IPS-NIHi11 (cell line): ENCODE measurements at places on chromosomes 2 and 18.

DNA sequence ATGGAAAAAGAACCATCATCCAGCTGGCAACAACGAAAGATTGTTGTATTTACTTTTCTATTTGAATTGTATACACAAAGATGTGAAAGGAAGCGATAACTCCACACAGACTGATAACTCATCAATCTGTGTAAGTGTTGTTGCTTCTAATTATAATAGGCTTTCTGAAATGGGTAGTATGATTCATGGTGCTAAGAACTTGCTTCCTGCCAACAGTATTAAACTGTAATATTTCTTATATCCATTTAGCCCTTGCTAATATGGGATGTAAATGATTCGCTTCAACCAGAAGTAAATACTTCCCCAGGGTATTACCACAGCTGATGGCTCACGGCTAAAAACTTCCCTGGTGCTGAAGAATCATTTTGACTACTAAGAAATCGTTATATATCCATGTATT lies 70.2 kb downstream of the TMEM163 start:
- no peak for DNase-seq

DNA sequence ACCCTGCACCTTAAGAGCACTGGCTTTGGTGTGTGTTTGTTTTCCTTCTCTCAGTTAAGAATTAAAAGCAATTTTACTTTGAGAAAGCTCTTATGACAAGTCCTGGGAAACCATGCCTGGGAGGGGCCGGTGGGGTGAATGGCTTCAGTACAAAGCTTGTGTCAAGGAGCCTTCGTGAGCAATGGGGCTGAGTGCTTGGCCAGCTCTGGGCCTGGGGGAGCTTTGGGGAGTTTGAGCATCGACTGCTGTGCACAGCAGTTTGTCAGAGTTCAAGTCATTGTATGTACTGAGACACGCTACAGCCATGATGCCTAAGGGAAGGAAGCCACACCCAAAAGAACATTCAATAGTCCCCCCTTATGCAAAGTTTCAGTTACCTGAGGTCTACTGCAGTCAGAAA lies 75.8 kb downstream of the ARHGEF4 start:
- no peak for DNase-seq

- DNase-seq: no peak
Measured at GRCh38 chr18:39699340-39699964, 2133.9 kb upstream of the CELF4 start.

DNA sequence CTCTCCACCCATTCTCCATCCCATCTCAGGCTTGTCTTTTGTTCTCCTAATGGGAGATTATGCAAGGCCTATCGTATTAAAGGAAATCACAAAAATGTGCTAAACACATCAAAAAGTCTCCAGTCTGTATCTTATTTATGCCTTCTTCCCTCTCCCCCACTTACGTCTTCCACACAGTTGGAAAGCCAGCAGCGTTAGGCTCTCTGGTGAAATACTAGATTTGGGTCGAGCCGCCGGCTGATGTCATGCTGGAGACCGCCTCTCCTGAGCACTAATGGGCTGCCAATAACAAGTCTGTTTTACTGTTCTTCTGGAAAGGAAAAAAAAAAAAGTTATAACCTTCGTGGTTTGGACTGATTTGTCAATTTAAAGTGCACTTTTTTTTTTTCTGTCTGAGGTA lies 182.7 kb upstream of the SIX2 start:
- DNase-seq: no peak

GRCh38 chr2:213551526-213551925 lies 267.3 kb downstream of the SPAG16 start:
- no peak for DNase-seq

- peak; percentile 84 for DNase-seq
Measured at GRCh38 chr2:238240757-238241711, 1.2 kb upstream of the HES6 start.

- DNase-seq: no peak
Measured at GRCh38 chr2:26243470-26244308, 743 bp downstream of the HADHA start.

DNA sequence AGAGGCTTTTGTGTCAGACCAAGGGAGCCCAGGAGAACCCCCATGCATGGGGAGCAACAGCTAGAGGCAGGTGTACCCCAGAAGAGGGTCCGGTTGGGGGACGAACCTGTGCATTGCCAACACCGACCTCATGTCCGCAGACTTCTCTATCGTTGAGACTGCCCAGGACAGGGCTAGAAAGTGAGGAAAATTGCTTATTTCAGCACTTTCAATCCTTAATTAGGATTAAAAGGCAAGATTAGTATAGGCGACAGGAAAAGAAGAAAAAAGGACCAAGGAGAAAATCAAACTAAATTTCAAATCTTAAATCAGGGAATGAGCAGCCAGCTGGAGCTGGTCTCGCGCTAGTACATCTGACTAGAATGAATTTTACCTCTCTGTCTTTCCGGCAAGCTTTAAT lies 438.9 kb upstream of the SOX11 start:
- DNase-seq: no peak

GRCh38 chr2:236165842-236166795 lies 2.1 kb downstream of the GBX2 start:
- no peak for DNase-seq

DNA sequence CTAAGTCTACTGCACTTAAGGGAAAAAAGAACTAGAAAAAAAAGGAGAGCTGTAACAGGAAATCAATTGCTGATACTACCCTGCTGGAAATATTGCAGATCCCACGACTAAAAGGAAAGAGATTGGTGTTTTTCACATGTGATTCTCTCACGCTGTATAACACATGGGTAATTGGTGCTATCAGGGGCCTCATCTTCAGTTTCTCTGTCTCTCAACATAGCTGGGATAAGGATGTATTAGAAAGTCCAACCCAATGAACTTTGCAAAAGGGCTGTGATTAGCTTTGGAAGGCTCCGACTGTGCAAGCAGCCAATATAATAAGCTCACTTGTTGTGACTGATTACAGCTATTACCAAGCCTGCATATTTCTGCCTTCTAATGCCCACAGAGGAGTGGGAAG lies 133.4 kb downstream of the NRP2 start:
- no peak for DNase-seq

GRCh38 chr2:61247204-61247812 lies 85.3 kb downstream of the C2orf74 start:
- DNase-seq: no peak

DNA sequence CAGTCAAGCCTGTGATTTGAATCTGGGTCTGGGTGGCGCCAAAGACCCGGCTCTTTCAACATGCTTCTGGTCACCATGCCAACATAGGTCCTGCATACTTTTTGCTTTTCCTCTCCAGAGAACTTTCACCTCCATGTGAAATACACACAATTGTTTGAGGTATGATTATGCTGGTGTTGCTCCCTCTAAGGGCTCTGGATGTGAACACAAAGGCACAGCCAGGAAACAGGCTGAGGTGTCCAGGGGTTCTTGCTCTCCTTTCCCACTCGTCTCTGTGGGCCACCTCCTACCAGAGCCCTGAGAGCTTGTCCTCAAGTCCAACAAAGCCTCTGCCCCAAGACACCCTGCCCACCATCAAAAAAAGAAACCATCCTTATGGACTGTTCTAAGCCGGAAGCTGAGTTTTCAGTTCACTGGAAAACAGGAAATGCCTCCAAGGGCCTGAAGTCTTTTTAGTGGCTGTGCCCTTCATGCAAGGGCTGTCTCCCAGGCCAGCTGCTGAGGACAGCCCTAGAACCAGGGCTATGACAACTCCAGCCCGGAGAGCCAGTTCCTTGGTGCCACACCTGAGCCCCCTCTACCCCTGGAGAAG lies 100.2 kb upstream of the EPAS1 start:
- no peak for DNase-seq

- no peak for DNase-seq
Measured at GRCh38 chr2:85476624-85477023, 58.1 kb downstream of the SH2D6 start.

DNA sequence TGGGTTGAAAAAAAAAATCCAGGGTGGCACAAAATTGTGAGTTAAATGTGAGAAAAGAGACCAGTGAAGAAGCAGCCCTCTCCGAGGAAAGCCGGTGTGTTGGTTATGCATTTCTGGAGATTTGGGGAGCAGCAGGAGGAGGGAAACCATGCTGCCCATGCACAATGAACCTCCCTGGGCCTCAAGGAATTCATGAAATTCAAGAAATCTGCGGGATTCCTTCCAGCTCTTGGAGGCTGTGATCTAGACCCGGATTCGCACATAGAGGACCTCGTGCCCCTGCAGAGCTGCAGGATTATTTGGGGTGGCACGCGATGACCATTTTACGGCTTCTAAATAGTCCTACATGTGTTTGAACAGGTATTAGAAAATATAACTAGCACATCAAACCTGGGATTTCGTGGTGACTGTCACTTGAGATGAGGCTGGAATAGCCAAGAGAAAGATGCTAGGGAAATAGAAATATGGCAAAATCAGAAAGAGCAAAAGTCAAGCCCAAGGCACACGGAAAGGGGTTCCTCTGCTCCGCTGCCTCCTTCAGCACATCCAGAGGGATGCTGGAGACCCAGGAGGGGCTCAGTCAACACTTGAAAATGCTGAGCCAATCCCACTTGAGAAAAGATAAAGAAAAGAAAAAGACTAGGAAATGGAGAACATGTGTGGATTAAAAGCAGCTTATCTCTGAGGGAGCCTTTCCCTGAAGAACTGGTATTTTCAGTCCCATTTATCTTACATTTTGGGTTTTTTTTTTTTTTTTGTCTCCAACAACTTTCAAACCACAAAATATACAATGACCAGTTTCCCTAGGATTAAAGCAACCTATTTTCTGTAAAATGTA lies 22.0 kb downstream of the KCTD1 start:
- DNase-seq: peak; percentile 44

DNA sequence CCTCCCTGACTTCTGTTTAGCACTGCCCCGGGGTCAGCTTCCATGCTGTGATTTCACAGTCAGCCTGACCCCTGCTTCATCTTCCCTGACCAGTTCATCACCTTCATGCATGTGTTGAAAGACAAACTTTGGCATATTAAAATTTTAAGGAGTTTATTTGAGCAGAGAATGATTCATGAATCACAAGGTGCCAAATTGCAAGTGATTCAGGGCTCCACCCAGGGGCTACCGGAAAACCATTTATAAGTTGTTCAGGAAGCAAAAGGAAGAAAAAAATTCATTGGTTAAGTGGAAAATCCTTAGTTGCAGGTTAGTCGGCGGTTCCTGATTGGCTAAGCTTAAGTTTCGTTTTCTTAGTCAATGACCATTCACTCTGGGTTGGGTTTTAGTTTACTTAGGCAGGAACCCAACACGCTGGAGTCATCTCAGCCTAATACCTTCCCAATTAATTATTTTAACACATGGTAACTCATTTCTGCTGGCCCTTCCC lies 10.6 kb downstream of the IL1F10 start:
- DNase-seq: no peak

- peak; percentile 93 for DNase-seq
Measured at GRCh38 chr18:46917108-46917802, at the start of the genes KATNAL2 and PIAS2. TSS of gene KATNAL2 (plus strand) at chr18:46917602. CDS start at chr18:46946873, 29,271 bp downstream. TSS of gene PIAS2 (minus strand) at chr18:46917507. CDS start at chr18:46917345, 162 bp downstream.

- no peak for DNase-seq
Measured at GRCh38 chr18:54416436-54416835, 58.7 kb downstream of the C18orf54 start.

GRCh38 chr2:198957181-198957580 lies 500.6 kb downstream of the SATB2 start:
- no peak for DNase-seq

DNA sequence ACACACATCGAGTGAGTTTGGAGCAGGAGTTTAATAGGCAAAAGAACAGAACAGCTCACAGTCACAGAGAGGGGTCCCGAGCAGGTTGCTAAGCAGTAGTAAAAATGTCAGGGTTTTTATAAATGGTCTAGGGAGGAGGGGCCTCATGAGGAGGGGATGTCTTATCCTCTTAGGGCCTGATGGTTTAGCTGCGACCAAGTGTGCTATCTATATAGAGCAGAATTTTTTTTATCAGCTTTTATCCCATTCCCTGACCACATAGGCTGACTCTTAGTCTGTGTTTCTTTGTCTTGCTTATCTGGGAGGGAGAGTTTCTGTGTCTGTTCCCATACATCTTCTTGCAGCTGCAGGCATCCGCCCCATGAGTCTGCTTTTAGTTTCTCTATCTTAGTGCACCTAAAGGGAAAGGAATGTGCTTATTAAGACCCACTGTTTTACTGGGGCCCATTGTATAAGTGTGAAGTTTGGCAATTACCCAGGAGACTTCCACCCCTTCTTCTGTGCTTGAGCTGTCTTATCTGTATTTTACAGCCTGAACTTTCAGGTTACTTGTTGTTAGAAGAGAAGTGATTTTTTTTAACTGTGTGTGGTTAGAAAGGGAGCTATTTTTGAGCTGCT lies 30.4 kb upstream of the GMCL1 start:
- no peak for DNase-seq

DNA sequence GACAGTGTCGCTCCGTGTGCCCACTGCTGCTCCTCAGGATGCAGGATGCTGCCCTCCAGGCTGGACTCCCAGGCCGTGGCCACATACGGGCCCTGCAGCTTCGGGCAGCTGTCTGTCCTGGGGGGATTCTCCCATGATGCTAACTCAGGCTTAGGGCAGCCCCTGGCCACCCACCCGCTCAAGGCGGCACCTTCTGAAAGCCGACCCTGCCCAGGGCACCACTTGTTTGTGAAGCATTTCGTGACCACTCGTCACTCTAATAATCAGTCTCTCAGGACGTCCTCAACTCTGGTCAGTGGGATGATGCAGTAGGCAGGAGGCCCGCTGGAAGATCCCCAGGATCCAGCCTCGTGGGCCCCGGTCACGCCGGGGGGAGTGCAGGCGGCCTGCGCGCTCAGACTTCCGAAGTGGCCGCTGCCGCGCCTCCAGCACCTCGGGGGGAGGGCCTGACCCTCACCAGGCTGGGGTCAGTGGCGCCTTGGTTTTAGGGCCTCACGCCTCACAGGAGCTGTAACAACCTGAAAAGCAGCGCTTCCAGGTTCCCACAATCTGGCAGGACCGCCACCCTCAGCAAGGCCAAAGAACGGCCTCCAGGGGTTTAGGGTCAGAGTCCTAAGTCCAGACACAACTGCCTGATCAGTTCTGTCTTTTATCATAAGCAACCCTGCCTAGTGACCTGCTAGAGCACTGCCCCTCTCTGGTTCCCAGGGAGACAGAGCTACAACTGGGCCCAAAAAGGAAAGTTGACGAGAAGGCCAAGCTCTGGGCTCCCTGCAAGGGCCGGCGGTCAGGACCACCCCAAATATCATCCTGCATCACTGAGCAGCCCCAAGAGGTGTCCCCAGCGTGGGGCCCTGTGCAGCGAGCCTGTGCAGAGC lies 53.0 kb downstream of the EIPR1 start:
- DNase-seq: peak; percentile 22

GRCh38 chr2:101083613-101084012 lies 67.6 kb downstream of the TBC1D8 start:
- no peak for DNase-seq

DNA sequence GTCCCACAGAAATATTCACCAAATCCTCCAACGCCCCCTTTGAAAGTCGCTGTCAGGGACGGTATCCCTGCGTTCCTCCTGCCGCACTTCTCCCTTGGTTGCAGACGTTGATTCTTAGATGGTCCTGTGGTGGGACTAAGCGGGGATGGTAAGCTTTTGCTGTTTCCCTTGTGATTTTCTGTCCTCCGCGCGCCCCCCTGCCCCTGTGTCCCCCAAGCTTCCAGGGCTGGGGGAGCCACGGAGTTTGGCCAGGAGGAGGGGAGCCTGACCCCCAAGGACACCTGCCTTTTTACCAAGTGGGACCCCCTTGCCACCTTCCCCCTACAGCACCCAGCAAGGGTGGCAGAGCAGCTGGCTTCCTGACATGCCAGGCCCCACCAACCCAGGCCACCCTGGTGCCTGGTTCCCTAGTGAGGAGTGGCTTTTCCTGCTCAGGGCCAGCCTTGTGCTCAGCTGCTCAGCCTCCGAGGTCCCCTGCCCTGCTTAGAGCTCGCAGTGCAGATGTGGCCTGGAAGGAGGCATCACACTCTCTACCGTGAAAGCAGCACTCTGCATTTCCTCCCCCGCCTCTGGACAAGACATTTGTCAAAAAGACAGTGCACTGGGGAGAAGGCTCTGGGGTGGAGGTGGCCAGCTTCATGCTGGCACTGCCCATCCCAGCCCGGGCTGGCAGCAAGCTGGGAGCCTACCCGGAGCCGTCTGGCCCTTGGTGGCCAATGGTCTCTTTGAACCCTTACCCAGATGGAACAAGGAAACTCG lies 49.4 kb downstream of the TWIST2 start:
- no peak for DNase-seq
